ENCODE measurements at places on chromosomes 13 and 19.
A peak's percentile ranks its signal among the peaks of the same experiment; 100 is the strongest.

DNA sequence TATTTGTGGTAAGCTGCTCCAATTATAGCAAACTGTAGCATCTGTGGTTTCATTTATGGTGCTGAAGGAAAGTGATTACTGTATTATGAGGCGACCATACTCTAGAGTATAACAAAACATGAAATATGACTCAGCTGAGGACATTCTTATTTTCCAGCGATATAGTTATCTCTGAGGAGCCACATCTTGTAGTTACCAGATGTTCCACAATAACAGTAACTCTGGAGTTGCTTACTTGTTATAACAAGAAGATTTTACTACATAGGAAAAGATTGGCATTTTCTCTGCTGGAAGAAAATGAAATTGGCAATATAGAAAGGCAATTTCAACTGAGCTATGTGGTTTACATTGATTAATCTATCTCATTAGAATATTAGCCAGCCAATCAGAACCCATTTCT lies 1634.2 kb downstream of the PCDH9 start:
- DNase-seq = no peak

GRCh38 chr19:41563854-41564514 lies 12.0 kb upstream of the CEACAM21 start:
- peak; percentile 6 for DNase-seq

DNA sequence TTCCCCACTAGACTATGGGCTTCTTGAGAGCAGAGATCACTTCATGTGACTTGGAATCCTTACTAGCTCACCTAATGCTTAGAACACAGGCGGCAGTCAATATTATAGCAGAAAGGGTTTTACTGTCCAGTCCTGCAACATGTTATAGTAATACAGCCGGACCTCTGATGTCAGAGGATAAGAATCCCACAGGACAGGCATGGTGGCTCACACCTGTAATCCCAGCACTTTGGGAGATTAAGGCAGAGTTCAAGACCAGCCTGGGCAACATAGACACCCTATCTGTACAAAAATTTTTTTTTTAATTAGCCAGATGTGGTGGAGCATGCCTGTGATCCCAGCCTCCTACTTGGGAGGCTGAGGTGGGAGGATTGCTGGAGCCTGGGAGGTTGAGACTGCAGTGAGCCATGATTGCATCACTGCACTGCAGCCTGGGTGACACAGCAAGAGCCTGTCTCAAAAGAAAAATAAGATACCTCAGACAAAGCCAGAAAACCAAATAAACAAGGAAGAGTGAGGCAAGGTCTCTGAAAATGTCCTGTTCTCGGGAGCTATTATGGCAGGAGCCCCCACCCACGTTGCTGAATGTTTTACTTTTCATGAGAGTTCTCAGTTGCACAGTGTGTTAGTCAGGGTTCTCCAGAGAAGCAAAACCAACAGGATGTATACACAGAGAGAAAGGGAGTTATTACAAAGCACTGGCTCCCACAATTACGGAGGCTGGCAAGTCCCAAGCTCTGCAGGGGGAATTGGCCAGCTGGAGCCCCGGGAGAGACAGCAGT lies 100.8 kb downstream of the UBL3 start:
- DNase-seq = no peak

DNA sequence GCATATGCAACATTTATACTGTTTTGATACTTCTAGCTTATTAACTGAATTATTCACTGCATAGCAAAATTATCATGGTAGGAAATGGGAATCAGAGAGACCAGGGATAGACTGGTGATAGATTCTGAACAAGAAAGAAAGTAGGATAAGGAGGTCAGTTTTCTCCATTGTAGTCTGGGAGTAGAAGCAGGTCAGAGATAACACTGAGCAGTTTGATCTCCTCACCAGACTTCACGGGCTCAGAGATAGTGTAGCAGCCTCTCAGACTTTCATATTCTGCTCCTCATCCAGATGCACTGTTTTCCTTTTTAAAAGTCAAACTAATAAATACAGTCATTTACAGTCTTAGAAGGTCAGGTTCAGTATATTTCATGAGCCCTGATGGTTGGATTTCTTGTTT lies 56.0 kb upstream of the MYO16 start:
- no peak for DNase-seq

DNA sequence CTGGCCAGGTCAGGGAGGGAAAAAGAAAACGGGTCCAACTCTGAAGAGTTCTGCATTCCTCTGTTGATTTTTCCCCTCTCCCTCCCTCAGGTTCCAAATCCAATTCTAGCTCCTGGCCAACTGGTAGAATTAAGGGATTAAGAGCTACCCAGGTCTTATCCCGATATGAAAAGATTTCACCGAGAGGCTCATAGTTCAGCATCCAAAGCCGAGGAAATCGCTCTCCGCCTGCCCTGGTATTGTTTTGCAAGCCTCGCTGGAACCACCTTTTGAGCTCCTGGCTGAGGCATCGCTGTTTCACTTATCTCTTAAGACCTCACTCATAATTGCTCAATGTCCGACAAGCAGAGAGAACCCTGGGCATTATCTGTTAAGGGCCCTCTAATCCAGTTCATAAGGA lies 180.4 kb downstream of the URI1 start:
- DNase-seq = no peak

DNA sequence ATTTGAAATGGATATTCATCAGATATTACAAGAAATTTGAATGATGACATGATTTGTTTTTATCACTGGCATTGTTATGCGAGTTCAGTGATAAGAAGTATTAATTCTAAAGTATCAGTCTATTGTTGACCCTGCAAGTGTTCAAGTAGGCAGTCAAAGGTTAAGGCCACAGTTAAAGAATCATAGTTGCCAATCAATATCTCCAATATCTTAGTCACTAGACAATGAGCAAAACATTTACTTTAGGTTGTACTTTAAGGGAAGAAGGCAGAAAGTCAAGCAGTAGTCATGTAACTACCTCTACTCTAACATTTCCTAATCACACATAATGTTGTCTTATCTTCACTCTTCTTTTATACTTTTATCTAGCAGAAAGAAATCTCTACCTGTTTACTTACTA lies 709.8 kb downstream of the PCDH17 start:
- DNase-seq = no peak

GRCh38 chr19:13121551-13122274 lies 3.6 kb downstream of the NACC1 start:
- no peak for DNase-seq

GRCh38 chr13:113959198-113959597 lies 14.7 kb downstream of the C13orf46 start:
- DNase-seq = no peak

GRCh38 chr13:40578055-40578454 lies 88.4 kb downstream of the FOXO1 start:
- DNase-seq = no peak

GRCh38 chr13:60143775-60144174 lies 20.0 kb downstream of the DIAPH3 start:
- DNase-seq = no peak

- no peak for DNase-seq
These were observed 43.4 kb upstream of the MED4 start for GRCh38 chr13:48138270-48138669.

GRCh38 chr13:110405597-110406450 lies 98.7 kb downstream of the COL4A2 start:
- DNase-seq = no peak
